Common myeloid progenitor, CD34-positive (primary cell): ENCODE measurements at places on chromosomes 5 and 9.

- no peak for DNase-seq
Observed at GRCh38 chr5:131628990-131629389, 6.0 kb downstream of the RAPGEF6 start.

- DNase-seq: no peak
Observed at GRCh38 chr5:170585273-170585948, 81.6 kb downstream of the KCNIP1 start.

DNA sequence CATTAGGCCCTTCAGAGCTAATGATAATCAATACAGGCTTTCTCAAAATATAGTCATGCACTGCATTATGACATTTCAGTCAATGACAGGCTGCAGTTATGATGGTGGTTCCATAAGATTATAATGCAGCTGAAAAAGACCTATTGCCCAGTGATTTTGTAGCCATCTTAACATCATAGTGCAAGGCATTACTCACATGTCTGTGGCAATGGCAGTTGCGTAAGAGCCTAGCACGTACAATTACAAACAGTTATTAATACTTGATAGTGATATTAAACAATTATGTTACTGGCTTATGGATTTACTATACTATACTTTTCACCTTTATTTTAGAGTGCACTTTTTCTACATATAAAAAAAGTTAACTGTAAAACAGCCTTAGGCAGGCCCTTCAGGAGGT is 214.8 kb downstream of the ISL1 start:
- no peak for DNase-seq

DNA sequence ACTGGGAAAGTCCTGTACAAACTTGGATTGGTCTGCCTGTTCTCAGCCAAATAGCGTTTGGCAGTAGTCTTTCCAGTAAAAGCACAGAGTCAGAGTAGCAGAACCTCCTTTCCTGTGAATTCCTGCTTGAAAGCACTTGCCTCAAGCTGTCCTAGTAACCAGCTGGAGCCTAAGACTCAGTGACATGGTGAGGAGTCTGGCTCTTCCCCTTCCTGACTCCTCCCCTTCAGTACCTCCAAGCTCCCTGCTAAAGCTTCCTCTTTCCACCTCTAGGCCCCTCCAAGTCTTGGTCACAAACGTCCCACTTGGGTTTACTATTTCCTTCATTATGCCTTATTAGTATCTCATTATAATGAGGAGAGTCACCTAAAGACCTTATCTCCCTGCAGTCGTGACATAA is 21.4 kb upstream of the FAM81B start:
- peak; percentile 76 for DNase-seq

GRCh38 chr5:180168758-180169157 is 40.3 kb downstream of the RASGEF1C start:
- no peak for DNase-seq

GRCh38 chr9:126317513-126317912 is 9.1 kb upstream of the MVB12B start:
- peak; percentile 84 for DNase-seq

GRCh38 chr5:158792976-158793375 is 306.7 kb downstream of the EBF1 start:
- DNase-seq: peak; percentile 63

DNA sequence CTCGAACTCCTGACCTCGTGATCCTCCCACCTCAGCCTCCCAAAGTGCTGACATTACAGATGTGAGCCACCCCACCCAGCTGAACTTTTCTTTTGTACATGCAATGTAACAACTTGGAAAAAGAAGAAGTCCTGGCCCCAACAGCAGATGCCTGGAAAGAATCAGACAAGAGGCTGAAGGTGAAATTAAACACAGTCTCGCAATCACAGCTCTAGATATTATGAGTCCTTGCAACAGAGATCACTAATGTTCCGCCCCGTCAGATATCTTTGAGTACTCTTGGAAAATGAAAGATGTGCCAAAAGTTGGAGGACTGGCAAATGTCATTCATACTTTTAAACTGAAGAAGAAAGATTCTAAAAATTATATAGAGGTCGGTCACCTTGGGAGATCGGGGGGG is 254.3 kb downstream of the GLIS3 start:
- no peak for DNase-seq

DNA sequence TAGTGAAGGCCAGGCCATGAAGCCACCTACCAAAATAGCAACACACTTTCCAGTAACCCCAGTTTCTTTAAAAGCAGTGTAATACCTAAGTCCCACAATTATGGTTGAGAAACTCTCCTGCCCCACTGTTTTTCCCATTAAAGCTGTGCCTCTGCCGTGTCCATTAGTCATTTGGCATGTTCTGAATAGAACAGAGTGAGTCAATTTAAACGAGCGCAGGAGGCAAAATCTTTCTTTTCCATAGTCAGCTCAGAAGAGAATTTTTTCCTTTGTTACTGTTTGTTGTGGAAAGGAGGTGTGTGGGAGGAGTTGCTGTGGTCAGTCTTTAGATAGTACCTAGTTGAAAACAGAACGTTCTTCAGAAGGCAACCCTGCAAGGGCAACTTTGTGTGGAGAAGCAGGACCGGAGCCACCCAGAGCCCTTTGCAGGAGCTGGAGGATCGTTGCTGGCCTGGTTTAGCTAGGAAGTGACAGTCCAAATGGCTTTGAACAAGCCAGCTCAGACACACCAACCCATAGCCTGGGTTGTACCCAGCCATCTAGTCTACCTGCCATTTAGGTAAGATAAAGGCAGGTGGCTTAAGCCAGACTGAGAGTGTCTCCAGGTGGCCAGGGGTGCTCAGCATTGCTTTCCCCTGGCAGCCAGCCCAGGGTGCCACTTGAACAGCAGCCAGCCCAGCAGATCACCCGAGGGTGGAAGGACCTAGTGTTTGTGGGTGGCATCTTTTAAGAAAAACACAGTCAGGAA is 30.4 kb downstream of the GADD45G start:
- no peak for DNase-seq

GRCh38 chr9:35826071-35826701 is 2.3 kb downstream of the FAM221B start:
- peak; percentile 81 for DNase-seq

GRCh38 chr5:103452666-103453065 is 109.9 kb downstream of the NUDT12 start:
- DNase-seq: no peak

GRCh38 chr5:160542281-160542680 is 120.6 kb downstream of the PTTG1 start:
- no peak for DNase-seq

- no peak for DNase-seq
Observed at GRCh38 chr5:20833081-20833627, 845.2 kb upstream of the CDH18 start.

GRCh38 chr5:17261075-17261474 is 43.6 kb downstream of the BASP1 start:
- no peak for DNase-seq

DNA sequence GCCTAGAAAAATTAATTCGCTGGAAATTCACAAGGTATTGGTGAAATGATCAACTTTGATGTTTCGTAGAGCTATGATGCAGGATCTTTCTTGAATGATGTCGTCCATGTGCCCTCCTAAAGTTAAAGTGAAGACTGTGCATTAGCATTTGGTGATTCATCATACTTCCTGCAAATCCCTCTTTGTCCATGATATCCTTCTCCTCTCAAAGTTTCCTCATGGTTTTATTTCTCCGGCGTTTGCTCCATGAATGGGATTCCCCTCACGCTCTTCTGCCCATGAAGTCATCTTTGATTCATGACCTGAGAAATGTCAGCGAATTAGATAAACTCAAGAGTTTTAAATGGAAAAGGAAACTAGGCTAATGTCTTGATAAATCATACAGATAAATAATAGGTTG is 372.7 kb downstream of the PSAT1 start:
- DNase-seq: no peak

- DNase-seq: no peak
Observed at GRCh38 chr5:112491257-112491656, 72.2 kb upstream of the EPB41L4A start.

DNA sequence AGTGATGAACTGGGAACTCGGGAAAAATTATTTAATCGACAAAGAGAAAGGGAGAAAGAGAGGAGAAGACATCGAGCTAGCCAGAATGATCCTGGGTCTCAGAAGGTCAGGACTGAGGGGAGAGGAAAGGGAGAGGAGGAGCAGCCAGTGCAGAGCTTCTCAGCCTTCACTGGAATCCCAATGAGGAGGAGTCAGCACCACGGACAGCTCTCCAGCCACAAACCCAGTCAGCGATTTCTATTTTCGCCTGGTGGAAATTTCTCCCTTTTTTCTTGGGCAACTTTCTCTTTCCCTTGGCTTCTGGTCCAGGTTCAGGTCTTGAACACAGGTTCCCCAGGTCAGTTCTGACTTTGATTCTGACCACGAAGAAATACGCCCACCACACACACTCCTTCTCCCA is 1.6 kb upstream of the BRINP1 start:
- peak; percentile 2 for DNase-seq

DNA sequence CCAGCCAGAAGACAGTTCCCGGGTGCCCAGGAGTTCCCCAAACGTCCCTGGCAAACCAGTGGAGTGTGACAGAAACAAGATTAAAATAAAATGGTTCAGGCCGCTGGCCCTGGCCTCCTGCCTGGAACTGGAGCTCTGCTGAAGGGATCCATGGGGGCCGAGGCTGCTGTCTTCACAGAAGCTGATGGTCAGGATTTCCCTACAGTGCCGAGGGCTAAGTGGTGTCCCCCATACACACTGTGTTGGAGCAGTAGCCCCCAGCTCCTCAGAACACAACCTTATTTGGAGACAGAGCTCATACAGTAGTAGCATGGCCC is 55.9 kb downstream of the MRPL36 start:
- no peak for DNase-seq

DNA sequence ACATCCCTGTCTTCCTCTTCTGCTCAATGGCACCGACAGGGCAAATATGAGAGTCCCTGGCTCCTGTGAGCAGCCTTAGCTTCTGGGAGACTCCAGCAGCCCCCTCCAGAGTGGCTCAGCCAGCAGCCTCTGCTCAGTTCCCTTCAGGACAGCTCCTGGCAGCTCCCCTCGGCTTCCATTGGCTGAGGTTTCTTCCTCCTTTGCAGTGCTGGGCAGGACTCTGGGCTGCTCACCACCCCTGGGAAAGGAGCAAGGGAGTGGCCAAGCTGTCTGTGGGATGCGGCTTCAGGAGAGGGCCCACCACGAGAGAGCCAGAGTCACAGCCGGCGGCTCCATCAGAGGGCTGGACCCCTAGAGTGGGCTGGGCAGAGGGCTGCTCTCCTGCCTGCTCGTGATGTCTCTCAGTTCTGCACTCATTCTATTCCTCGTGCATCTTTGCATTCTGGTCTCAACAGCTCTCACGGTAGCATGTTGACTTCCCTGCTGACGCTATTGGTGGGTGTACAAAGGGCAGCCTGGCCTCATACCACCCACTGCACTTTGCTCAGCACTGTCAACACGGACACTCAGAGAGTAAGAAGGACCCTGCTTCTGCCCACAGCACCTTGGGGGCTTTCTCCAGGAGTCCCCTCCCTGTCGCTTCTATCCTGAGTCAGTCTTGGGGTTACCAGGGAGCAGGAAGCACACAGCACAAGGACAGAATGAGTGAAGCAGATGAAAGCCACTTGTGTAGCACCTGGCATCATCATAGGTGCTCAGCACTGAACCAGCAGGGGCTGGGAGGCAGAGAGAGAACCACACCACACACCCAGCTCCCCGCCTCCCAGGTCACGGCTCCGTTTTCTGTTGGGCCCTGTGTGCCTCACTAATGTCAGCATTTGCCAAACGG is 80.9 kb upstream of the ALDH1B1 start:
- no peak for DNase-seq

DNA sequence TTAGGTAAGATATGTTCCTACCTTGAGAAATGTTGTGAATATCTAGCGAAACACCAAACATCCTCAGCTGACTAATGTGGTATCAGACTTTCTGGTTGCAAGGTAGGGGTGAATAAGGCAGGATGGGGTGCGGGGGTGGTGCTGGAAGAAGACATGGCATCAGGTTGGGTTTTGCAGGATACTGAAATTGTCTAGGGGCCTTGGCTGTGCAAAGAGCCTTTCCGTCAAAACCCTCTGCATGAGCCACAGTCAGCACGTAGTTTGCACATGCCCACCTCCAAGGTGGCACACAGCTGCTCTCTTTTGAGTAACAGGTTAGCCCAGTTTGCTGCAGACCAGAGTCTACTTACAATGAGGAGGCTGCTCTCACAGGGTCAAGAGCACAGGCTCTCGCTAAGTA is 42.0 kb downstream of the SFXN1 start:
- no peak for DNase-seq

DNA sequence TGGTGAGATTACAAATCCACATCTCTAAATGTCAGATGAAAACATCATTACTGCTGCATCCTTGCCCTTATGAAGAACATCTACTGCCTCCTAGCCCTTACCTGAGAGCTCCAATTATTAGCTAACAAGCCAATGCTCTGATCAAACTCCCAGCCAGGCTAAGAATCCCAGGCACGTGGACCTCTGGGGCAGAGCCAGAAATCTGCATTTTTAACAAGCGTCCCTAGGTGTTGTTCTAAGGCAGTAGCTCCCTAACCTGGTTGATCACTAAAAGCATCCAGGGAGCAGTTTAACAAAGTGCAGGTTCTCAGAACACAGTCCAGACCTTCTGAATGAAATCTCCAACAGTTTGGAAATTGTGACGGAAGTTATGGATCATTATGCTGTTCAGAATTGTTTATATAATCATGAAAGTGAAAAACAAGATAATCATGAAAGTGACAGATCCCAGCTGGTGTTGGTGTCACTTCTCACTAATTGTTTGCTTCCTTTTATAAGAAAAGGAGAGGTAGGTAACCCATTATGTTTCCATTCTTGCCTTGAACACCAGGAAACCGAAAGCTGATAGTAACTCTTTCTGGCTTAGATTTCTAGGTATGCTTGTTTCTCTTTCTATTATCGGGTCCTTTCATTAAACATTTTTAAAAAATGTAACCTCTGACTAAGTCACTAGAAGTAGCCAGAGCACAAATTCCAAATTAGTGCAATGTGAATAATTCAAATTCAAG is 216.5 kb upstream of the NR4A3 start:
- no peak for DNase-seq

- DNase-seq: no peak
Observed at GRCh38 chr9:83304686-83305085, 233.5 kb downstream of the FRMD3 start.

DNA sequence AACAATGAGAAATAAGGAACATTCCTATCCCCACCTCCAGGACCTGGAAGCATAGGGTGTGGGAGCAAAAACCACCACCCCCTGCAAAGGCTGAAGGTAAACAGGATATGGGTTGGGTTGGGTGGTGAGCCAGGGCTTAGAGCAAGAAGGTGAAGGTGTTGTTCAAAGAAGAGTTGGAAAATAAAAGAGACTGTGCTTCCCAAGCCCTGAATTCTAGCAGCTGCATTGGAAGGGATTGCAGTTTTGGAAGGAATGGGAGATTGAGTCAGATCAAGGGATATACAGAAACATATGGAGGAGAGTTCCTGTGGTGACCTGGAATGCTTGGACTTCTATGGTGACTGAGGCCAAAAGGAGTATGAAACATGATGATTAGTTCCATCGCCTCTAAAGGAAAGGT is 24.7 kb upstream of the MTAP start:
- DNase-seq: no peak
